ENCODE measurements at places on chromosomes 6 and 20. TPM values are rescaled to one million over a fixed set of nuclear protein-coding genes. Genes with fewer than 3 reads are reported as not detected.

MAP3K5 gene
- total RNA-seq = 6.4 TPM

EMILIN3 gene
- not detected for total RNA-seq

TUBB1 gene
- total RNA-seq = not detected

SNAI1 gene
- total RNA-seq = not detected

ELOVL4 gene
- 2.3 TPM for total RNA-seq

CHRNA4 gene
- total RNA-seq = not detected

CLIC5 gene
- 1.5 TPM for total RNA-seq

FOXF2 gene
- not detected for total RNA-seq

RIPPLY2 gene
- not detected for total RNA-seq

ASCC3 gene
- 96.0 TPM for total RNA-seq

CGA gene
- total RNA-seq = not detected

SLC35D3 gene
- not detected for total RNA-seq

WFDC2 gene
- 12.9 TPM for total RNA-seq

MRPL18 gene
- total RNA-seq = 57.3 TPM

CASS4 gene
- 1.5 TPM for total RNA-seq

HSPA12B gene
- total RNA-seq = 0.22 TPM

PGC gene
- total RNA-seq = not detected
